ENCODE measurements at places on chromosomes 3 and 15. TPM values are rescaled to one million over a fixed set of nuclear protein-coding genes. Genes with fewer than 3 reads are reported as not detected.

Gene ZDHHC23
- total RNA-seq: 4.0 TPM

Gene UPK1B
- total RNA-seq: 13.6 TPM

Gene PLSCR2
- total RNA-seq: not detected

Gene SELENOS
- total RNA-seq: 160 TPM
